Renal cortex interstitium (tissue), 15 donors: ENCODE measurements at places on chromosomes 2 and 18. TPM values are rescaled to one million over a fixed set of nuclear protein-coding genes. Genes with fewer than 3 reads are reported as not detected.

Gene UNC50
- 64.7 TPM for polyA plus RNA-seq

Gene TOGARAM2
- polyA plus RNA-seq, result 1.6 TPM

Gene FLACC1
- polyA plus RNA-seq, result 2.4 TPM

Gene OSBPL6
- 7.6 TPM for polyA plus RNA-seq

Gene NR4A2
- 2.6 TPM for polyA plus RNA-seq

Gene PIEZO2
- 21.5 TPM for polyA plus RNA-seq

Gene WDR54
- polyA plus RNA-seq, result 36.6 TPM

Gene CNDP1
- 2.0 TPM for polyA plus RNA-seq

Gene SNORC
- polyA plus RNA-seq, result 2.8 TPM

Gene ZBTB7C
- polyA plus RNA-seq, result 16.6 TPM

Gene MYOM1
- 8.6 TPM for polyA plus RNA-seq

Gene ERBB4
- 54.7 TPM for polyA plus RNA-seq

Gene IL1RL2
- 2.0 TPM for polyA plus RNA-seq

Gene MPP4
- 0.28 TPM for polyA plus RNA-seq

Gene STRADB
- 98.7 TPM for polyA plus RNA-seq

Gene TUBA3E
- not detected for polyA plus RNA-seq

Gene SERPINB10
- polyA plus RNA-seq, result not detected

Gene CIB4
- polyA plus RNA-seq, result 0.29 TPM

Gene STPG4
- polyA plus RNA-seq, result not detected

Gene CRACDL
- polyA plus RNA-seq, result 2.6 TPM

Gene RGPD4
- not detected for polyA plus RNA-seq

Gene IL1R1
- 26.6 TPM for polyA plus RNA-seq

Gene TUBA3D
- 0.33 TPM for polyA plus RNA-seq

Gene MTIF2
- 41.6 TPM for polyA plus RNA-seq

Gene CUL3
- polyA plus RNA-seq, result 147 TPM

Gene KYNU
- 5.5 TPM for polyA plus RNA-seq

Gene ATOH8
- polyA plus RNA-seq, result 10.3 TPM

Gene ASIC4
- 0.12 TPM for polyA plus RNA-seq

Gene AOX1
- 1.7 TPM for polyA plus RNA-seq

Gene AFF3
- 22.1 TPM for polyA plus RNA-seq

Gene RAB6D
- 2.1 TPM for polyA plus RNA-seq

Gene CYP1B1
- polyA plus RNA-seq, result 120 TPM

Gene ATL2
- 70.0 TPM for polyA plus RNA-seq

Gene RESP18
- polyA plus RNA-seq, result not detected

Gene ALPI
- 0.06 TPM for polyA plus RNA-seq

Gene LAMA3
- 2.2 TPM for polyA plus RNA-seq

Gene HSBP1L1
- 29.2 TPM for polyA plus RNA-seq

Gene IL1F10
- polyA plus RNA-seq, result not detected

Gene ASPRV1
- polyA plus RNA-seq, result 5.6 TPM

Gene HAAO
- polyA plus RNA-seq, result 41.5 TPM

Gene C1QL2
- polyA plus RNA-seq, result not detected

Gene IMP4
- polyA plus RNA-seq, result 40.2 TPM

Gene TNFRSF11A
- 2.0 TPM for polyA plus RNA-seq

Gene SMYD5
- 42.6 TPM for polyA plus RNA-seq

Gene MLPH
- 2.2 TPM for polyA plus RNA-seq

Gene DSG1
- polyA plus RNA-seq, result 0.03 TPM

Gene CYRIA
- 2.3 TPM for polyA plus RNA-seq

Gene GLI2
- polyA plus RNA-seq, result 11.2 TPM

Gene SAG
- polyA plus RNA-seq, result 0.05 TPM

Gene LRRC30
- 0.65 TPM for polyA plus RNA-seq
